IgD-negative memory B cell (primary cell): ENCODE measurements at places on chromosomes 7 and 10. TPM values are rescaled to one million over a fixed set of nuclear protein-coding genes. Genes with fewer than 3 reads are reported as not detected.

The ADRA2A gene
- not detected for polyA plus RNA-seq

The CACNB2 gene
- 0.79 TPM for polyA plus RNA-seq

The NME8 gene
- not detected for polyA plus RNA-seq

The BICC1 gene
- polyA plus RNA-seq, result not detected

The BHLHA15 gene
- polyA plus RNA-seq, result 5.3 TPM

The FAM221A gene
- polyA plus RNA-seq, result 3.6 TPM
